K562 (cell line): ENCODE measurements at places on chromosomes 2 and 18. TPM values are rescaled to one million over a fixed set of nuclear protein-coding genes. Genes with fewer than 3 reads are reported as not detected.

NEU2 gene
- not detected in 2 replicates for total RNA-seq

TLX2 gene
- total RNA-seq = not detected in 2 replicates

TWSG1 gene
- total RNA-seq = 26.2 and 29.1 TPM in 2 replicates

RPRM gene
- total RNA-seq = not detected in 2 replicates

UNC80 gene
- 0.11 TPM in 1 of 2 replicates, not detected in the other for total RNA-seq

CHN1 gene
- 0.94 and 1.4 TPM in 2 replicates for total RNA-seq

SAG gene
- 0.64 TPM in 1 of 2 replicates, not detected in the other for total RNA-seq

KCNE4 gene
- total RNA-seq = not detected in 2 replicates

LYG2 gene
- total RNA-seq = not detected in 2 replicates

DSC1 gene
- not detected in 2 replicates for total RNA-seq

STAT4 gene
- total RNA-seq = 0.34 TPM in 1 of 2 replicates, not detected in the other

D2HGDH gene
- 26.0 and 30.8 TPM in 2 replicates for total RNA-seq

EIF2B4 gene
- 57.0 and 66.6 TPM in 2 replicates for total RNA-seq

GALR1 gene
- not detected in 2 replicates for total RNA-seq

CD226 gene
- total RNA-seq = 1.7 and 2.0 TPM in 2 replicates

ANKRD30B gene
- not detected in 2 replicates for total RNA-seq

ADAM23 gene
- 0.02 and 0.16 TPM in 2 replicates for total RNA-seq

TEX44 gene
- total RNA-seq = not detected in 2 replicates

SLC9A2 gene
- total RNA-seq = 1.4 and 1.6 TPM in 2 replicates

AGXT gene
- total RNA-seq = 0.18 TPM in 2 replicates

TUBB8B gene
- not detected in 2 replicates for total RNA-seq

SERPINB4 gene
- not detected in 2 replicates for total RNA-seq

SATB2 gene
- total RNA-seq = 34.0 and 34.3 TPM in 2 replicates

C2orf80 gene
- not detected in 2 replicates for total RNA-seq

SNED1 gene
- 0.02 and 0.07 TPM in 2 replicates for total RNA-seq

SMIM21 gene
- not detected in 2 replicates for total RNA-seq

UPP2 gene
- total RNA-seq = not detected in 2 replicates

RND3 gene
- total RNA-seq = 0.51 and 0.64 TPM in 2 replicates

CRYBA2 gene
- 0.51 and 0.81 TPM in 2 replicates for total RNA-seq

LRRTM1 gene
- not detected in 2 replicates for total RNA-seq

BIN1 gene
- 1.7 and 2.8 TPM in 2 replicates for total RNA-seq

SIX3 gene
- total RNA-seq = not detected in 2 replicates

RBM44 gene
- total RNA-seq = 0.04 and 0.07 TPM in 2 replicates

SPHKAP gene
- total RNA-seq = not detected in 2 replicates

PSD4 gene
- 48.3 and 54.0 TPM in 2 replicates for total RNA-seq

MDH1B gene
- 0.07 TPM in 1 of 2 replicates, not detected in the other for total RNA-seq
